ENCODE measurements at places on chromosomes 4 and X.

DNA sequence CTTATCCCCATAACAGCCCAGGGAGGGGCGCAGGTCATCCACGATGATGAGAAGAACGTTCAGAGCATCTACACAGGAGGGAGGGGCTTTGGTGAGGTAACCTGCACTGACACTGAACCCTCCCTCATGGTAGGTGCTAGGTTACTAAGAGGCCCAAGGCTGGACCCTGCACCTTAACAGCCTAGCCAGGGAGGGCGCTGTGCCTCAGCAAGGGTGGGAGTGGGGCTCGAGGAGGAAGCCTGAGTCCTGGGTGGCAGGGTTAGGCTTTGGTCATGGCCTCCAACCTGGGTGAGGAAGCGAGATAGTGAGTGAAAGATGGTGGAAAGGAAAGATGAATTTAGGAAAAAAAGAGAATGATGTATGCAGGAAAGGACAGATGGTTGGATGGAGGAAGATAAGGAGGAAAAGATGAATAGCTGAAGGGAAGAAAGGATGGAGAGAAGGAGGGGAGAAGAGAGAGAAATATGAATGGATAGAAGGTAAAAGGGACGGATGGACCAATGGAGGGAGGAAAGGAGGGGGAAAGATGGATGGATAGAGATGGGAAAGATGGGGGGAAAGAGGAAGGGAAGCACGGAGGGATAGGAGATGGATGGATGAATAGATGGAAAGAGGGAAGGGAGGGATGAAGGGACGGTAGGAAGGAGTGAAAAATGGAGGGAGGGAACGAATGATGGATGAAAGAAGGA, 736 bp downstream of the IDS start:
- no peak for DNase-seq

DNA sequence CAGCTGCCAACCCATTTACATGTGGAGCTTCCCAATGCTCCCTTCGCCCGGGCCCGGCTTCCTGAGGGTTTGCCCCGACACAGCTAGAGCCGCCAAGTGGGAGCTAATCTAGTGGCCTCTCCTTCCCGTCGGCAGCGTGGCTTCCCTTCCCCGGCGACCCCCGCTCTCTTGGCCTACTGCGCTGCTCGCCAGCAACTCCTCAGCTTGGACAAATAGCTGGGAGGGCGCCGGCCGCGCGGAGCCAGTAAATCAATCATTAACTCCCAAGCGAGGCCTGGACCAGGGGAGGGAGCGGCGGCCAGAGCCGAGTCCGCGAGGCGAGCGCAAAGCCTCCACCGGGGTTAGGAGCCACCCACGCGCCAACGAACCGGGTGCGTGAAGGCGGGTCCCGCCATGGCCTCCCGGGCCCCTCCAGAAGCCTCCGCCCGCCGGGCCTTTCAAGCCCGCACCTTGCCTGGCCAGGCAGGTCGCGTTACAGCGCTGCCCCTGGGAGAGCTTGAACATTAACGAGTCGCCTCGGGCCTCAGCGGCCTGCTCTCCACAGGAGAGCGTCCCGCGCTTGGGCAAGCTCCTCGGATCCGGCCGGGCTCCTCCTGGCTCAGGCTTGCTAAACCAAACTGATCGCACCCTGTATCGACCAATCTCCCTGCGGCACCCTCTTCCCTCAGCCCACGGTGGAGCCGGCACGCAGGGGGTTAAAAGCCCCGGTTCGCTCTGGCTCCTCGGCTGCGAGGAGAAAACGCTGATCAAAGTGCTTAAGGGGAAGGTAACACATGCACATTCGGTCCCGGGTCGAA, 10.6 kb upstream of the BCOR start:
- DNase-seq = no peak

DNA sequence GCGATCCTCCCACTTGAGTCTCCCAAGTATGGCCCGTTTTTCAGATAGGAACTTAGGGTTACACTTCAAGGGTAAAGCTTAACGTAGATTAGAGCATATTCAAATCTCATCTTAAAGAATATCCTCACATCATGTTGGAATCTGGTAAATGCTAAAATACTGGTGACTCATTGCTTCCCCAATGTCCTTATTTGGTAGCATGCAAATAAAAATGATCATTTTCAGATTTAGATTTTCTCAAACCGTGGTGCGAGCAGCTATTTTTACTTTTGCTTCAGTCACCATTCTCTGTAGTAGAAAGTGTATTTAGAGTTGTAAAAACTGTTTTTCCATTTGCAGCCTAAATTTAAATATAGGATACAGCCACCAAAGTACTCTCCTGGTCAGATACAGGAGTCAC, 101.5 kb upstream of the MAML3 start:
- DNase-seq = no peak

- no peak for DNase-seq
Observed at GRCh38 chr4:165336743-165337142, 9.3 kb downstream of the MSMO1 start.

- DNase-seq = no peak
Observed at GRCh38 chrX:67587946-67588624, 44.3 kb downstream of the AR start.

GRCh38 chr4:173910891-173911290, 372.6 kb downstream of the FBXO8 start:
- DNase-seq = no peak

- DNase-seq = no peak
Observed at GRCh38 chr4:41537292-41537890, 566 bp upstream of the LIMCH1 start.

- DNase-seq = no peak
Observed at GRCh38 chrX:17549107-17549651, 174.2 kb downstream of the NHS start.

DNA sequence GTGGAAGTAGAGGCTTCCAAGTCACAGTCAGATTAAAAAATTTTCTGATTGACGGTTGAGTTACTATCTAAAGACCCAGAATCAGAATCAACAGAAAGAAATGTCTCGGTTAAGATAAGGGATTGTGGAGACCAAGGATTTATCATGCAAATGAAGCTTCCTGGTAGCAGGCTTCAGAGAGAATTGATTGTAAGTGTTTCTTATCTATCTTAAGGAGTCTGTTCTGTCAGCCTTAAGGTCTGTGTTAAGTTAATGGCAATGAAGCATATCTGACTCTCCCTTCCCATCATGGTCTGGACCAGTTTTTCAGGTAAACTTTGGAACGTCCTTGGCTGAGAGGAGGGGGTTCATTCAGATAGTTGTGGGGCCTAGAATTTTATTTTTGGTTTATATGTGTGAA, 780.2 kb downstream of the FAM133A start:
- DNase-seq = no peak
